Cortex of kidney (tissue), 1 donor: ENCODE measurements at places on chromosomes 6 and 20.

DNA sequence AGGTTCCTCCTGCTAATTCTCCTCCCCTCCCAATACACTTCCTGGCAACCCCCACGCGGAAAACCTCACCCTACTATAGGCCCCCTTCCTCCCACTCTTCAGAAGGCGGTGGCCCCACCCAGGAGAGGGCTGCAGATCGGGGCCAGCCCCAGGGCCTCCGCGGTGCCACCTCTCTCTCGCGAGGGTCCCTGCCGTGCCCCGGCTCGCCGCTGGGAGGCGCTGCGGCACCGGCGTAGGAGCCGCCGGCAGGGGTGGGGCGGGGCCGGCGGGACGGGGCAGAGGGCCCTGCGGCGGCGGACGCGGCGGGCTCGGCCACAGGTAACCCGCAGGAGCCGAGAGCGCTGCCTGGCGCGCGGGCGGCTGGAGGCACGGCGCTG is at the start of gene ANKRD6:
Gene ANKRD6 (plus strand): TSS at position 278 of the 377 bp plus-strand sequence. CDS start 133,825 bp downstream, outside the sequence.
- DNase-seq = no peak

DNA sequence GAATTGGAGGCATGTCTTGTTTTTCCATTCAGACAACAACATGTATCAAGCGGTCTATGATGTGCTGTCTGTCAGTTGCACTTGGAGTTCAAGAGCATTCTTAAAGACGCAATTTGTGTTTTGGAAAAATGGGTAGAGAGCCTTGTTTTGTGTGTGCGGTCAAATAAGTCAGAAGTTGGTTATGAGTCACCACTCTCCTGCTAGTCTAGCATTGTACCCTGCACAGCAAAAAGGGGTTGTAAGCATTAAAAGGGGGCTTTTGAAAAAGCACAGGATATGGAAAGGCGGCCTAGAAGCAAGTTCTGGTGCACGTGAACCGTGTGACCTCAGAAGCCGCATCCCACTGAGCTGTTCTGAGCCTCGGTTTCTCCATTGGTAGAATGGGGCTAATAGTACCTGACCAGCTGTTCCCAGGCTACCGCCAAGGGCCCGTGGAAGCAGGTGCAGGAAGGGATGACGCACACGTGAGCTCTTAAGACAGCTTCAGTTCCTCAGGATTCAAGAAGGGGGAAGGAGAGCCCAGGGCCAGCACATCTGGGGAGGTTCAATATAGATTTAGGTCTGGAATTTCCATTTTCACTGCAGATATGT is 61.6 kb upstream of the SNX9 start:
- DNase-seq = no peak

DNA sequence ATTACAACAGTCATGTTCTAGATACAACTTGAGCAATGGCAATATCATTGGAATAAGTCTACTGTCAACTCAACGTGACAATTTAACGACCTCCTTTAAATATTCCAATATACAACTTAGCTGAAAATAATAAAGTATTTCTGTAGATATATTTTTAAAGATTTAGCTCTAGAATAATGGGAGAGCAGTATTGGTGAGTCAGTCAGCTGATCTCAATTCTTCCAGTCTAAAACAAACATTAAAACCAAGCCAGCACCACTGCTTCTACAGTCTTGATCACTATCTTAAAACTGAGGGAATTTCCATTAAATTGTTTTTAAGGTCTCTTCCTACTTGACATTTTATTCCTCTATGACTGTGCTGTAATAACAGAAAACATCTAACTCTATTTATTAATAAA is 38.2 kb downstream of the NOL7 start:
- no peak for DNase-seq

DNA sequence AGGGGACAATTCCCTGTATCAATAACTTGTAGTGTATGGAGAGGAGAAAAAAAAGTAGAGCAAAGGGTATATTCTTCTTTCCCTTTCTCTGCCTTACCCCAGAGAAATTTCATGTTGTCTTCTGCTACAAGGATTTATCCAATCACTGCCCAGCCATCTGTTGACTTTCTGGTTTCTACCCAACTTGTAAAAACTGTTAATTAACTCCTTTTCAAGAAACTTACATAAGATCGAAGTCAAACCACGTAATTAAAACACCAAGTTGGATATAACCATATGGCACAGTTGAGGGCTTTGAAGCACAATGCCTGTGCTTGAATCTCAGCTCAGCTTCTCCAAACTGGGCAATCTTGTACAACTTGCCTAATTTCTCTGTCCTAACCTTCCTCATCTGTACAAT is 99.5 kb downstream of the MAN1A1 start:
- no peak for DNase-seq

DNA sequence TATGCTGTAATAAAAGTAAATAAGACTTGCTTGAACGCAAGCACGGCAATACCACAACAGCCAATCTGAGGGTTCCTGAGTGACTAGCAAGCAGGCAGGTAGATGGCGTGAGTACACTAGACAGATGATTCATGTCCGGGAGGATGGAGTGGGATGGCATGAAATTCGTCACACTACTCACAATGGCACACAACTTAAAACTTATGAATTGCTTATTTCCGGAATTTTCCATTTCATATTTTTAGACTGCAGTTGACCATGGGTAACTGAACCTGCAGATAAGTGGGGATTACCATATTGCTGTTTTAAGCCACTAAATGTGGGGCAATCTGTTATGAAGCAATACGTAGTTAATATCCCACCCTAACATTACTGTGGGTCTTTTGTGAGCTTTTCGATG is 93.6 kb upstream of the NFATC2 start:
- no peak for DNase-seq
